ENCODE measurements at places on chromosomes 7 and 10.

DNA sequence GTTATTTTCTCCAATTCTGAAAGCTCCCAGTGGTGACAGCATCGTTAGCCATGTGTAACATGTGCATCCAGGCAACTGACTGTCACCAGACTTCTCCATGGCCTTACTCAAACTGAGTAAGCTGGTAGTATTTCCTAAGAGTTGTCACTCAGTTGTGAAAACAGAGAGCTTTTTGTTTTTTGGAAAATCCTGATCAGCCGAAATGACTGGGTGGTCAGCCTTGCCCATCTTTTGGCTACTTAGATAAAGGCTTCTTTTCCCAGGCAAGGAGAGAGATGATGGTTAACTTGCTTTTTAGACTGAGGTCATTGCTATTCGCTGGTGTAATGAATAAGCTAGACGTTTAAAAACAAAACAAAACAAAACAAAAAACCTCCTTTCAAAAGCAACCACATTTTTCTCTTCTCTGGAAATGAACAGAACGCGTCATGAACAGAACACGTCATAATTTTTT lies 159.5 kb upstream of the KLF14 start:
- no peak for DNase-seq

DNA sequence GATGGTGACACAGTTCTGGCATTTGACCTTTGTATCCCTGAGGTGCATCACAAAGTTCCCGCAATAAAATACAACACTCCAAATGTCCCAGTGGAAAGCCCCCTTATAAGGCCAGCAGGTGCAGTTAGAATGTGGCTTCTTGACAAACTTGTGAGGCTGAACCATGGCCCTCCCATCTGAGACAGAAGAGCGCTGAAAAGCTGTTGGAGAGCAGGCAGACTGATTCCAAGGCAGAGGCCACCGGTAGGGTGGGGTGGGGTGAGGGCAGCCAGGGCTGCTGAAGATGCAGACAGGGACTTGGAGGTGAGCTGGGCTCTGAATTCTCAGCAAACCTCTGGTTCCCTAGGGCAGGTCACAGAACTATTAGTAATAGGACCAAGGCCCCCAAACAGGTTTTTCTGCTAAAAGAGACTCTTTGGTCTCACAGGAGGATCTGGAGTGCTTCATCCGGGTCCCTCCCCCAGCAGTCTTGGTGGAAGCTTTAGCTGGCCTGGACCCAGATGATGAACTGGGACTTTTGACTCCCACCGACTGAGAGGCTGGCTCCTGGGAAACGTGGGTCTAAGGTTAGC lies 15.6 kb upstream of the CHST3 start:
- no peak for DNase-seq

- DNase-seq, result no peak
These were observed 114.2 kb downstream of the PLPP4 start for GRCh38 chr10:120571266-120571665.

DNA sequence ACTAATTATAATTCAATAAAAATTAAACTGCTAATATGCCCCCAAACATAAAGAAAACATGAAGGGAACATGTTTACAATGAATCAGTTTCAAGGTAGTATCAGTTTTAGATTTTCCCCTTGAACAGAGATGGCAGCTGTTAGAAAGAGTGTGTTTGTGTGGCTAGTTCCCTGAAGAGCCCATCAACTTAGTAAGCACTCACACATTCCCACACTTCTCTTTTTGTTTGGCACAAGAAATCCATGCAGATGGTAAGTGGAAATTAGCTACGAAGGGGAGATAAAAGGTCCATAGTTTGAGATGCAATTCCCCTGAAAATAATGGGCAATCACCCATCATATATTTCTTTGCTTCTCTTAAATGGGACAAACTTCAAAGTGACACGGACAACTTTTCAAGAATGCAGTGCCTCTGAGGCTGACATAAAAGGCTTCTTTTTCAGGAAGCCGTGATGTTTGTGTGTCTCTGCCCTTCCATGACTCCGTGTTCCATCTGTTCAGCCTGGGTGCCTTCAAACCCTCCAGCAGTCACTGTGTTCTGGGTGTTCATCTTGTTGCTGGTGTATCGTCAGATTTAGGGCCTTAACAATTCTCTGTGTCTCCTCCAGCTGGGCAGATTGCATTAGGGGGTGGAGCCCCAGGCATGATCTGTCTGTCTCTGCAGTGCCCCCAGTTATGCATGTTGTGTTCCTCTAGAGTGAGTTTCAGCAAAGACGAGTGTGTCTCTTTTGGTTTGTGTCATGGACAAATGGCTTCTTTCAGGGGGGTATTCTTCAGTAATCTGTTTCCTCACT lies 259.5 kb upstream of the NPY start:
- DNase-seq, result no peak

DNA sequence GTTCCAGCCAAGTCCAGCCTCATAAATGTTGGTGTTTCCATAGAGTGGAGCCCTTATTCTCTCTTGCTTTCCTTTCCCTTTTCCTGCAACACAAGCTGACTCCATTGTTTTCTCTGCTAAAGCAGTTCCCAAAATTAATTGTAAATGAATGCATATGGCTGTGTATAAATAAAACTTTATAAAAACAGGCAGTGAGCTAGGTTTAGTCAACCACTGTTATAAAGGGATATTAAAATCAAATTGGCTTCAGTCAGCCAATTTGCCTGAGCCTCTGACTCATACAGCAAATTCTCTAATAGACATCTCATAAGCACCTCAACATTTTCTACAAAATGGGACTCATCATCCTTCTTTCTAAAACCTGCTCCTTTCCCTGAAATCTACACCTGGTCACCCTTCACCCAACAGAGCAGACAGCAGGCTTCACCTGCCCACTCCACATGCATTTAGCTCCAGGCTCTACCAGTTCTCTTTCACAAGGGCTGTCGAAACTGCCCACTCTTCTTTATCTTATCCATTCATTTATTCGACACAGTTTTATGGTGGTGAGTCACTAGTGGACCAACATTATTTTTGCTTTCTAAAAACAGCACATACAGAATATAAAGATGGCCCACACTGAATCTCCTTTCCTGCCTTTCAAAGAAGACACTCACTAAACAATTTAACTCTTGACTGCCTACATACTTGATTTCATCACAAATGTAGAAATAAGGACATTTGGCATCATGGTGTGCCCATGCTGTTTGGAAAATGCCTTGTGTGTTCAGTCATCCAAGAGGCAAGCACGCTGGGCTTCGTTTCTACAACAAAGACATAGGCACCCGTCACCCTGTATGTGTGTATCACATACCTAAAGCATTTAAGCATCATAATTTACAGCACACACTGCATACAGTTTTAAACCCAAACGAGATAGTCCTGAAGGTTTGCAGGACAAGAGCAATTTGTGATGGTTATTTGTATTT lies 74.6 kb upstream of the C7orf33 start:
- DNase-seq, result no peak

DNA sequence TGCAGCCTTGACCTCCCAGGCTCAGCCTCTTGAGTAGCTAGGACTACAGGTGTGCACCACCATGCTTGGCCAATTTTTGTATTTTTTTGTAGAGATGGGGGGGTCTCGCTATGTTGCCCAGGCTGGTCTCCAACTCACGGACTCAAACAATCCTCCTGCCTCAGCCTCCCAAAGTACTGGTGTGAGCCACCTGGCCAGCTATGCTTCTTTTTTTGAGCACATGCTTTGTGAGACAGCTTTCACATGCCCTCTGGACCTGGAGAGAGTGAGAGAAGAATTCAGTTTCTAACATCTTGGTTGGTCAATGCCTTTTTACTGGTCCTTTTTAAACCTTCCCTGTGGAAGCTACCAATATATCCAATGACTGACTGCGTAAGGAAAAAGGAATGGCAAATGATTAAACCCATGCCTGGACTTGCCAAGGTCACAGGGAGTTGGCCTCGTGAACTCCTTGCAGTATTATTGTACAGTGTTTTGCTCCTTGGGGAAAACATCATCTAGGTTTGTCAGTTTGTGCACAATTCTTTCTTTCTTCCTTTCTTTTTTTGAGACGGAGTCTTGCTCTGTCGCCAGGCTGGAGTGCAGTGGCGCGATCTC lies 6.2 kb upstream of the FOXK1 start:
- DNase-seq, result no peak

DNA sequence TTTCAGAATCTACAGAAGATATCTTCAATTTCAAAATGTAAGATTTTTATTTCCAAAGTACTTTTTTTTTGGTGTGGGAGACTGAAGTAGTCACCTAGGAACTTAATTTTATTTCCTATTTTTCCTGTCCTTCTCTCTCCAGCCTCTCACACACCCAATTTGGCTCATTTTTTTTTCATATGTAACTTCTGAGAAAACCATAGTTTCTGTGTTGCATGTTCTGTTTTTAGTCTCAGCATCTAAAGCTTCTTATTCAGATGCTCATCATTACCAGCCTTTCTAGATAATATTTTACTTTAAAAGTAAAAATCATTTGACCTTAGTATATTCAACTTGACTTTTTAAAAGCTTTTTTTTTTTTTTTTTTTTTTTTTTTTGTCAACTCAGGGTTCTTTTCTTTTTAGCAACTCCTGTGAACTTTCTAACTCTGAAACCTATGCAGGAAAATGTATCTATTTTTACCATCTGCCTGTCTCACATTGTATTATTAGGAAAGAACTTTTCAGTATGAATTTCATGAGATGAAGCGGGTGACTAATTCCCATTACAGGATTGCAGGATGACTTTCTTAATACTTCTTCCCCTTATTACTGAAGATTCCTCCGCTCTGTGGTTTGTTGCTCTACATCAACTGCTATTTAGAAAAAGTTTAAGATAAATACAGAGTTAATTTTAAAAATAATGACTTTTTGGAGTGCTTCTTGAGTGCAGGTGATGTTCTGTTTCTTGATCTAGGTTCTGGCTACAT lies 73.6 kb upstream of the LSM8 start:
- no peak for DNase-seq

GRCh38 chr10:108631332-108631731 lies 1292.0 kb downstream of the XPNPEP1 start:
- DNase-seq, result no peak

DNA sequence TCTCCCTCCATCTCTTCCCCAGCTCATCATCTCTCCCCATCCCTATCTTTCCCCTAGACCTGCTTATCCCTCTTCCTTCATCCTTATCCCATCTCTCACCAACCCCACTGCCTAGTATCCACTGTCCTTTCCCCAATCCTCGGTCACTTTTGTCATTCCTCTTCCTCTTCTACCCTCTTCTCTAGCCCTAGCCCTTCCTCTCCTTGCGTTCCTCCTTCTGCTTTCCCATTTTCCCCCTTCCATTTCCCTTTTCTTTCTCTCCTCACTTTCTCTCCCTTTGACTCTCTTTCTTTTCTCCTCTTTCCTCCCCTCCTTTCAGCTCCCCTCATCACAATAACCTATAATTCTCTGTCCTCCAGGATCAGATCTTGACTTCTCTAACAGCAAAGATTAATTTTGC lies 83.6 kb downstream of the POLL start:
- no peak for DNase-seq

GRCh38 chr10:61987537-61987936 lies 86.0 kb downstream of the ARID5B start:
- DNase-seq, result no peak

- DNase-seq, result no peak
These were observed 235.9 kb downstream of the HGF start for GRCh38 chr7:81533931-81534330.

DNA sequence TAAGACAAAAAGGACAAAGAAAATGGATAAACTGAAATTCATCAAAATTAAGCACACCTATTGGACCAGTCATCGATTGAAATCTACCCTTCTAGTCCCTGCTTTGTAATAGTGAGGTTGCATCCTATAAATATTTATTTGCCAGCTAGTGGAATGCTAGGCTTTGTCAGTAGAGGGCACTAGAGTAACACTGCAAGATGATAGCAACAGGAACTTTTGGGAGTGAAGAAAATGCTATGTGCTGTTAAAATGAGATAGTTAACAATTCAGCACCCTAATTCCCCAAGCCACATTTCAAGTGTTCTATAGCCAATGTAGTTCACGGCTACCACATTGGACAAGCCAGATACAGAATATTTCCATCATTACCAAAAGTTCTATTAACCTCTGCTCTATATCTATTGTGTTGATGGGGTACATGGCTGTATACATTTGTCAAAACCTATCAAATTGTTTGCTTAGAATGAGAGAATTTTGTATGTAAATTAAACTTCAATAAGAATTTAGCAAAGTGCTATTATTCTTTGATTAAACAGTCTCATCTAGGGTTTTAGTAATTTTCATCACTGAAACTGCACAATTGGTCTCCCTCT lies 69.8 kb downstream of the LSMEM1 start:
- DNase-seq, result no peak

- DNase-seq, result no peak
These were observed 168.2 kb upstream of the IGFBP3 start for GRCh38 chr7:46089281-46089680.

GRCh38 chr10:70564901-70565351 lies 37.6 kb downstream of the PRF1 start:
- no peak for DNase-seq

DNA sequence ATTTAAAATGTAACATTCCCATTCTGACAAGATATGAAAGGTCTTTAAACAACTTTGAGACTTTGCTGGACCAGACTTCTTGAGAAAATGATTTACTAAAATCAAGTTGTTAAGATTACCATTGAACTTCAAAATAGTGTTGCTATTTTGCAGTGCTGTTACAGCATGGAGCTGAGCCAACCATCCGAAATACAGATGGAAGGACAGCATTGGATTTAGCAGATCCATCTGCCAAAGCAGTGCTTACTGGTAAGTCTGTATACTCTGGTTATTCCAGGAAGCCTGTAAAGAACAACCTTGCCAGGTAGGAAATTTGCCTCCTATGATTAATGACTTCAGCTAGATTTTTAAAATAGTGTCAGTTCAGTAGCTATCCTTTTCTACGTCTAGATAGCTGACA lies 18.8 kb downstream of the TNKS2 start:
- no peak for DNase-seq

DNA sequence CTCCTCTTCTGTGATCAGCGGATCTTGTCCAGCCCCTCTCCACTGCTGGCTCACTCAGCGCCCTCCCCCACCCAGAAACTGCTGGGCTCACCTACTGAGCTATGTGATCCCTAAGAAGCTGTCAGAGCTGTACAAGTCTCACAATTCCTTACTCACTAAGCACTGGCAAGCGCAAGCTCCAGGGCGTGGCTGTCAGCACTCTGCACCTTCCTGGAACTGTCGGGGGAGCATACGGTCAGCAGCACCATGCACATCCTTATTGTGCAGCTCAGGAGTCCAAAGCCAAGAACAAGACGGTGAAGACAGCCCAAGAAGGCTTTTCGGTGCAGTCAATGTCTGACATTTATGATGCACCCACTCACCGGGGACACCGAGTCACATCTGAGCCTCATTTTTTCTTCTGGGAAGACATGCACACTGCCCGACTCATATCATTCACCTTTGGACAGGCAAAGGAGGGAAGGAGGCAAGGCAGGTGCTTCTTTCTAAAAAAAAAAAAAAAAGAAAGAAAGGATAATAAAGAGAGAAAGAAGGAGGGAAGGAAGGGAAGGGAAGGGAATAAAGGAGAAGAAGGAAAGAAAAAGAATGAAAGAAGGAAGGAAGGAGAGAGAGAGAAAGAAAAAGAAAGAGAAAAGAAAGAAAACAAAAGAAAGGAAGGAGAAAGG lies 56.3 kb downstream of the ASB13 start:
- DNase-seq, result peak; percentile 94

All from left colon (tissue), 2 donors.